ENCODE measurements at places on chromosomes 2 and 18.

DNA sequence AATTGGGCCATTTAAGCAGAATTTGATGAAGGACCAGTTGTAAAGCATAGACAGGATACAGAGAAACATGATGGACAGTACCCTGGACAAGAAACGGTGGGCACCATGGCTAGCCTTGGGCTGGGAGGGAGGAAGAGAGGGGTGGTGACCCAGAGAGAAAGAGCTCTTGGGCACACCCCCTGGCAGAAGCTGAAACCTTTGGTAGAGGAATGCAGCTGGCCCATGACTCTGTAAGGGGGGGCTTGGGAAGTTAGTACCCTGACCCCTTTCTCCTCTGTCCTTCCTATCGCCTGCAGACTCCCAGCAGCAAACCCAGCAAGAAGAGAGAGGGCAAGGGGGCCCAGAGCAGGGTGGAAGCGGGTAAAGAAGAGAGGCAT lies 32.6 kb downstream of the MRPL44 start:
- no peak for DNase-seq

DNA sequence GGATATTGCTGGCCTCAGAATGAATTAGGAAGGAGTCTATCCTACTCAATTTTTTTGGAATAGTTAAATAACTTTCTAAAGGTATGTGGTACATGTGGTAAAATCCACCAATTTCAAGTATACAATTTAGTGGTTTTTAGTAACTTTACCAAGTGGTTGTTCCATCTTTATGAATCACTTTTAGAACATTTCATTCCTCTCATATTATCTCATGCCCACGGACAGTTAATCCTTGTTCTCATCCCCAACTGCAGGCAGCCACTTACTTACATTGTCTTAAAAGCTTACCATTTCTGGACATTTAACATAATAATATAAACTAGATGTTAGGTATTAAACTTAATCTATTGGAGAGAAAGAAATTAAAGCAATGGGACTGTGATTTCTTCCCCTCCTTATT lies 146.3 kb upstream of the ZC3H15 start:
- no peak for DNase-seq

- no peak for DNase-seq
Measured at GRCh38 chr2:231361701-231362554, 33.6 kb upstream of the B3GNT7 start.

DNA sequence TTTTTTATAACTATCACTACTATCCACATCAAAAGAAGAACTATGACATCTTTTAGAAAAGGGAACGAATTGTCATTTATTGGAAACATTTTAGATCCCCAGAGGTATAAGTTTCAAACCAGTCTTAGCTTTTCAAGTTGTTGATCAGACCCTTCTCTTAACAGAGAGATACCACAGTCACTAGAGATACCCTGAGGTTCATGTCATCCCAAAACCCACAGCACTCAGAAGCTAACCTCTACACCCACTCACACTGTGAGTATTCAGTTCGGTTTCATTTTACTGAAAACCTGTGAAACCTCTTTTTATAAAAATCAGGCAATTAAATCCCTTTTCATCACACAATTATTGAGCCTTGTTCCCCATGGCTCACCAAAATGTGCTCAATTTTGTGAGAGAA lies 156.2 kb downstream of the DTNA start:
- DNase-seq, result no peak

DNA sequence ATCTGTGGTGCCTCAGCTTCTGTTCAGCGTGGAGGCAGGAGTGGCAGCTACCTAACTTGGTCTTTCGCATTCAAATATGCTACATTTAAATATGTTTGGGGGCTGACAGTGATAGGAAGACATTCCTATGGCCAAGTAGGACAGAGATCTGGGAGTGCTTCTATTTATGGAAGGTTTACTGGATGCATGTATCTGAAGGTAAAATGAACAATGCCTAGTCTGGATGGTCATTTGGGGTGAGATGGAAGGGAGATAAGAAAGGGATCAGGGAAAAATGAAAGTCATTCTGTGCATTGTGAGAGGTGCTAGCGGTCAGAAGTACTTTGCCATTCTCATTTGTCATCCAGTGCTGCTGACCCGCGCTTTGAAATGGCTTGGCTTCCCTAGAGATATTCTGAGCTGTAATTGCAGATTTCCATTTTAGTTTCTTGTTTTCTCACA lies 300.9 kb upstream of the FBXO11 start:
- no peak for DNase-seq

DNA sequence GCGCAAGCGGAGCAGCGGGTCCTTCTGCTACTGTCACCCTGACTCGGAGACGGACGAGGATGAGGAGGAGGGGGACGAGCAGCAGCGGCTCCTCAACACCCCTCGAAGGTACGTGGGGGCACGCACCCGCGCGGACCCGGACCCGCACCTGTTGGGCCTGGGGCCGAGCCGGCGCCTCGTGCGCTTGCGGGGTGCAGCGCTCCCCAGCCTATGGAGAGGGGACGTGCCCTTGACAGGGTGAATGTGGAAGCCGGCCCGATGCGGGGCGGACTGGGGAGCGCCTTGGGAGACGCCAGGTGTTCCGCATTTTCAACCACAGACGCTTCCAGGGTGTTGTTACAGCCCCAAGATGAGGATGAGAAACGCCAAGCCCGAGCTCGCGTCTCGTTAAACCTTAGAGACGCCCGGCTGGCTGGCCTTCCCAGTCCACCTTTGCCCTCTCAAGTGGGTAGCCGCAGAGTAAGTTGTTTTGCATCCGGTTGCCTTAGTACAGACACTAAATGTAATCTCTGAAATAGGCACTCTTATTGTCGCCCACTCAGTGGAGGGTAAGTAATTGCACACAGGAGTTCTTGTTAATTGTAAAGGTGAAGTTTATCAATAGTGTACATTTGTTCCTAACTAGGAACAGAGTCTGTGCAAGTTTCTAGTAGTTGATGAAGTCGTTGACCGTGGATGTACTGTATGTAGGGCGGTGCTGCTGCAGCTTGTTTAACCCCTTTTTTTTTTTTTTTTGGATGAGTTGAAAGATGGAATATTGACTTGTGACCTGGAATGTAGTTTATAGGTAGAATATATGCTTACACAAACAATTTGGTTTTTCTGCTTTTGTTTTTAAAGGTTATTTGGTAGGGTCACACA lies 815 bp downstream of the GMCL1 start:
- no peak for DNase-seq

DNA sequence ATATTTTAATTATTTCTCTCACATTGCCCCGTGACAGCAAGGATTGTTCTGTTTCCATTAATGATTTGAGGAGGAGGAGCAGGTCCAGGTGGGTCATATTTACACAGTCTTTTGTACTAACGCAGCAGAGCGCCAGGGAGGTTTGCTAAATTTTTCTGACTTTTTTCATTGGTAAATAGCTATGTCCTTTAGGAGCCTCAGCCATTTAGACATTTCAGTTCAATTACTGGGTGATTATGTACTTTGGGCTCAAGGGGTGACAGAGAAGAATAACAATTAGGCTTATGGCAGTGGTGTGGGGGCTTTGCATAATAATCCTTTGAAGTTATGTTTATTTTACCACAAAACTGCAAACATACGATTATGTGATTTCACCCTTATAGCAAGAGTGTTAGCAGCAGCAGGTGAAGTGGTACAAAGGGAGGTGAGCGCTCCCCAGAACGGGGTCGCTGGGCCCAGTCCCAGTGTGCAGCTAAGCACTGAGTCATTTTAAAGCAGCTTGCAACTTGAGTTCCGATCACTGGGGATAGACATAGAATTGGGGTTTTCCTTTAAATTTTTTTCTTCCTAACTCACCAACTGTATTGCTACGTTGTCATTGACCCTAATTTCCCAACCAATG lies 80.3 kb downstream of the TSHZ1 start:
- no peak for DNase-seq

GRCh38 chr2:106988361-106988760 lies 102.4 kb upstream of the ST6GAL2 start:
- DNase-seq, result no peak

GRCh38 chr2:32752205-32752604 lies 124.4 kb downstream of the TTC27 start:
- no peak for DNase-seq

GRCh38 chr18:64852281-64852680 lies 703.4 kb upstream of the LINC00305 start:
- no peak for DNase-seq
